NCI-H2029 (cell line): ENCODE measurements at places on chromosomes 1 and 21.

- no peak for DNase-seq
These were observed 17.2 kb downstream of the PODN start for GRCh38 chr1:53079251-53079650.

GRCh38 chr1:6580119-6580592 is 362 bp downstream of the ZBTB48 start:
- no peak for DNase-seq

- no peak for DNase-seq
These were observed 165.8 kb upstream of the RAB4A start for GRCh38 chr1:229105109-229105508.

- DNase-seq = no peak
These were observed 132.9 kb upstream of the ERRFI1 start for GRCh38 chr1:8158995-8159394.

DNA sequence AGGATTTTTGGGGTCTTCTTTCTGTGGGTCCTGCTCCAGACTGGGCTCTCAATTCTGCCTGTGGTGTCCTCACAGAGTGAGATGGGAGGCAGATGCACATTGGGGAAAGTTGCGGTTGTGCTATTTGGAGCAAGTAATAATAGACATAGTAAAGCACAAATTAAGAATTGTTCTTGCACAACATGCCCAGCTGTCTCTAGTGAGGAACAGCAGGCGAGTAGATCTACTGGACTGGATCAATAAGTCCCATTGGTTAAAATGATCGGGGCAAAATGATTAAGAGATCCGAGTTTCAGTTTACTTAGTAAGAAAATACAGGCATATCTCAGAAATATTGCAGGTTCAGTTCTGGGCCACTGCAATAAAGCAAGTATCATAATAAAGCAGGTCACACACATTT is 448.3 kb upstream of the PROX1 start:
- no peak for DNase-seq

DNA sequence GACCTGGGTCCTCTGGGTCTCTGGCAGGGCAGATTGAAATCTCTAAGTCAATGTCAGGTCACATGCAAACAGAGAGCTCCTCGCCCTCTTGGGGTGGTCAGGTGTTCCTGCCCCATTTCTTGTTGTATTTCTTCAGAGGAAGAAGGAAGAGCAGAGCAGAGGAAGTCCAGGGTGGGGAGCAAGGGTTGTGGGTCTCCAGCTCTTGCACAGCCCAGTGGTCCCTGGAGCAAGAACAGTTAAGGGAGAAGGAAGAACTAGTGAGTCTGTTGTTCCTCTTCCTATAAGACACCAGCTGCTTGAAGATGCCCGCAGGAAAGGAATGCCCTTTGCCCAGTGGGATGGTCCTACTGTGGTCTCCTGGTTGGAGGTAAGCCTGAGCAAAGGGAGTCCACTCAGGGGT is 26.3 kb downstream of the MYOG start:
- DNase-seq = no peak

- DNase-seq = no peak
These were observed 99.6 kb downstream of the CRB1 start for GRCh38 chr1:197367627-197368026.

GRCh38 chr1:165367375-165367993 is 11.0 kb upstream of the LMX1A start:
- DNase-seq = peak; percentile 47

GRCh38 chr1:159250638-159251216 is 46.1 kb downstream of the ACKR1 start:
- no peak for DNase-seq

DNA sequence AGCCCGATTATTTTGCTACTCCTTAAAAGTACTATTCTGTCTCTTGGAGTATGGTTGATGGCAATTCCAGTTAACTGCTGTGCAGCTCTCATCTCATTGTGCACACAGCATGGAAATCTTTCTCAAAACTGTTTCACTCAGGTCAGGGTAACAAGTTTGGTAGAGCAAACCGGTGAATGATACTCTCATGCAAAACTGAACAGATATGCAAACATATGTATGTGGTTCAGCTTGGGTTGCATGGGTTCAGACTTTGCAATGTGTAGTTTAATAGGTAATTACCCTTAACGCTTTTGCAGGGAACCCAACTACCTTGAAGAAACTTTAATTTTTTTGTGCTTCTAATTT is 2.2 kb downstream of the GADD45A start:
- no peak for DNase-seq

DNA sequence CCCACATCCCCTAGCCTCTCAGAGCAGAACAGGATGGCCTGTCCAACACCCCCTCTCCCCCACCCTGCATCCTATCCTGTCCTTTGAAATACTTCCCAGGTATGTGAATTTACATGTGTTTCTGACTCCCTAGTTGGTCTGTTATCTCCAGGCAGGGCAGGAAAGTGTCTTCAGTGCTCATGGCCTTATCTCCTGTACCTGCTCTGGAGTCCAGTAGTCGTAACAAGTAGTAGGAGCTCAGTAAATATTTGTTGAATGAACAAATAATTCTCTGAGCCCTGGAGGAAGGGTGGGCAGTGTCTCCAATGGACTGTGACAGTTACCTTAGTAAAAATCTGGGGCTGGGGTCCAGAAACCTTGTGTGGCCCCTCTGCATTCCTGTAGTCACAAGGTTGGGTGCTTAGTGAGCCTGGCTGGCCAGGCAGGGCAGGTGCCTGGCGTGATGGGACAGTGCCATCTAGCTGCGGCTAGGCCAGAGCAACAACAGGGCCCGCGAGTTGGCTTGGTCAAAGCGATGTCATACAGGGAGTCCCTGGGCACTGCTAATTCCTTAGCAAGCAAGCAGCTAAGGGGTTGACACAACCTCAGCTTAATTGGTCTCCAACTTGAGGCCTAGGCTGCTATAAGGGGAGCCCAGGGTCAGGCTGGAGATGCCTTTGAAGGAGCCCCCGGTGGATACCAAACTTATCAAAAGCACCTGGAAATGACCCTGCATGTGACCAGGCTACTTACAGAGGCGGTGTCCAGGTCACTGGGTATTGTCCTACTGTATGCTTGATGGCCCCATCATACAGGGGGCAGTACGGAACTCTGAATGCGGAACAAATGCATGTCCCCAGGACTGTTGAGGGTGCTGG is 89.0 kb upstream of the PPM1J start:
- peak; percentile 23 for DNase-seq

- no peak for DNase-seq
These were observed 277.2 kb upstream of the GJB5 start for GRCh38 chr1:34477632-34478141.

DNA sequence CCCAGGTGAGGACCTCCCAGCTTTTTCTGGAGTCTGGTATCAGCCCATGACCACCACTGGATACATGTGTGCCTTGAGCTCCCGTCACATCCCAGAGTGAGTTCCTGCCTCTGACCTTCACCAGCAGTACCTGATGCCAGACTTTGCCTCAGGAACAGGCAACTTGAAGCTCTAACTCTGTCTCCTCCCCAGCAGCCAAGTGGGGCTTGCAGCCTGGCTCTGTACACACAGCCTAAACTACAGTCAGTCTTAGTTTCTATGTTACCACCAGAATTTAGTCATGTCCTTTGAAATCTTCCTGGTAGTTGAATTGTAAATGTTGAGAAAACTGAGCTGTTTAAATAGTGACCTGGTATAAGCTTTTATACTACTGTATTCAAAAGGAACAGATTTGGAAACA is 206.5 kb downstream of the LRRC40 start:
- no peak for DNase-seq

DNA sequence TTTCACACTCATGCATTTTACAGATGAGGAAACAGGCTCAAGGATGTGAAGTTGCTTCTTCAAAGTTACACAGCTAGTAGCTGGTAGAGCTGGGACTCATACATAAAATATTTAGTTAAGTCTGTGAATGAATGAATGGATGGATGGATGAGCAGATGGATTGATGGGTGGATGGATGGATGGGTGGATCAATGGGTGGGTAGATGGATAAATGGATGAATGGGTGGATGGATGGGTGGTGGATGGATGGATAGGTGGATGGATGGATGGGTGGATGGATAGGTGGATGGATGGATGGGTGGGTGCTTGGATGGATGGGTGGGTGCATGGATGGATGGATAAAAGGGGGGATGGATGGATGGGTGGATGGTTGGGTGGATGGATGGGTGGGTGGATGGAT is 240.9 kb downstream of the GRIK3 start:
- DNase-seq = no peak

- DNase-seq = no peak
These were observed 172.6 kb downstream of the PTPRC start for GRCh38 chr1:198811449-198811848.
